ENCODE measurements at places on chromosomes 4 and X.
A peak's percentile ranks its signal among the peaks of the same experiment; 100 is the strongest.

DNA sequence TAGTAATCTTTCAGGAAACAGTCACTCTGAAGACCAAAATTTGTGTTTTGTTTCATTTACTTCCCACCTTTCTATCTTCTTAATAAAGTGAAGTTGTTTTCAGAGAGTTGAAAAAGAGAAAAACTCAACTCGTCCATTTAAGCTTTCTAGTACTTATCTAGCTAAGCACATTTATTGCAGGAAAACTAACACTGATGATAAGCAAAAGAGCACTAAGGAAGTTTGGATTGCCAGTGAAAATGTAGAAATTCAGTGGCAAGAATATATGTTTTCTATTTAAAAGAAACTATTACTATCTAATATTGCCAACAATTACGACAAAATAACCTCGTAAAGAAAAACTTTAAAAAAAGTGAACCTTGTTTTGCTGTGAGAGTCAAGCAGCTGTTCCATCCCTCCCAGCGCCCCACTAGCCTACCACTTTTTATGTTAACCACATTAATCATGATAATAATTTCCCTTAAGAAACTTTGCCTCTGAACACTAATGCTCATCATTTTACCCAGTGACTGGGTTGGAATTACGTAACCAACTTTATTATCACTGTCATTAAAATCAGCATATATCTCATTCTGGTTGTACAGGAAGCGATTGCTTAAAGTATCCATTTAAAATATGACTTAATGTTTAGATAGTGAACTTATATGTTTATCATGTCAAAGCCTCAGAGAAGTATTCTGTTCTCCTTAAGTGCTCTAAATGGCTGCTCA lies 24.8 kb downstream of the SPRY1 start:
- DNase-seq, result no peak

DNA sequence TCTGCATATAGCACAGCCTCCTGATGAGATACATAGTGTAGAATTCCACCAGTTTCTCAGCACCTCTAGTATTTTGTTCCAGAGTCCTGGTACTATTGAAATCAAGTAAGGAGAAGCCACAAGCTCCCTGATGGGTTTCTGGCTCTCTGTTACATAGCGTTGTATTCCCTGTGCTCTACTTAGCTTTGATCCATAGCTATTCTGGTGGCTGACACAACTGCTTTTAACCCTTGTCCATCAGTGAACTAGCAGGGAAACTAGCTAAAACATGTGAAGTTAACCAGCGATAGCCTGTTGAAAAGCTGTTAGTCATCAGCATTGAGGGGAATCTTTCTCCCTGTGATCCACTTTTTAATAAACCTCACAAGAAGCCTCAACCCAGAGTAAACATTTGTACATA lies 26.9 kb downstream of the NIPAL1 start:
- DNase-seq, result no peak

GRCh38 chrX:96052078-96052477 lies 632.6 kb upstream of the DIAPH2 start:
- no peak for DNase-seq

GRCh38 chr4:3010998-3011397 lies 47.6 kb downstream of the GRK4 start:
- no peak for DNase-seq

DNA sequence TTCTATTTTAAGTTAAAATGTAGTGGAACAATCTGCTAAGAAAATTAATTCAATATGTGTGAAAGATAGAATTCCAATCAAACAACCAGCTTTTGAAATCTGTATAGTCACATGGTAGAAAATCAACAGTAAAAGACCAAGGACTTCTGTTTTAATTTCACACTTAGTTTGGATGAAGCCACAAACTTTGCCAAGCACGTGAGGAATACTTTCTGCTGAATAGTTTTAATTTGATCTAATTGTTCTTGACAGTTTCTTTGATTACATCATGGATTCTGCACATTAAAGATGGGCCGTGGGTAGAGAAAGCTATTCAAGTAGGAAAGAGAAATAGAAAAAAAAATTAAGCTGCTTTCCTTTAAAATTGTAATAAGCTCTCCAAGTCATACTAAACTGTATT lies 137.9 kb upstream of the FAM241A start:
- no peak for DNase-seq

GRCh38 chr4:41142376-41143310 lies 71.7 kb downstream of the APBB2 start:
- DNase-seq, result no peak

GRCh38 chr4:166123546-166123945 lies 250.5 kb downstream of the TLL1 start:
- DNase-seq, result no peak

GRCh38 chr4:2250357-2251072 lies 8.6 kb upstream of the HAUS3 start:
- peak; percentile 6 for DNase-seq

DNA sequence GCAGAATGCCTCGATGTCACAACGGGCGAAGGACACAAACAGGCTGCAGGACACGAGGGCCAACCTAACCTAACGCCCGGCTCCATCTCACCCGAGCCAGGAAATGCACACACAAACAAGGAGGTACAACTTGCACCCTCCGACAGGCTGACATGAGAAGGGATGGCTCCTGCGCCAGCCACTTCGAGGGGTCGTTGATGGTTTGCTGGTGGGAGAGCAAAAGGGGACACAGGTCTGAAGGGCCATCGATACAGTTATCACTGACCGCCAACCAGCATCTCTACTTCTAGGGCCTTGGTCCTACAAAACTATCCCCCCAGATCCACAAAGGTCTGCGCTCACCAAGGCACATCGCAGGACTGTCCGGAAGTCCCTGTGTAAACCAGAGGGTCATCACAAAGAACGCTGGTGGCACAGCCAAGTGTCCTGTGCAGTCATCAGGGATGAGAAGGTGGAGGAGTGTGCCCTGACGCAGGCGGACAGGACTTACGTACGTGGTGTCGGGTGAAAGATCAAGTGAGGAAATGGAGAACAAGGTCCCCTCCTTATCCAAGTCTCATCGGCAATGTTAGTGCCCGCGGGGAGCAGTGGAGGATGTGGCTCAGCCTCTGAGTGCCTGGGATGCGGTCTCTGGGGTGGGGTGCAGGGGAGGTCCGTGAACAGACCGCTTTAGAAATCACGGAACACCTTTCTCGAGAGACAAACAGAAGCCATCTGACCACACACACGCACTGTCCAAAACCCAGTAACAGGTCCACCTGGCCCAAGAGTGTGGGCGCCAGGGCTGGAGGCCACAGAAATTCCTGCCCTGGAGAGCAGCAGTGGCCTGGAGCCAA lies 7.0 kb downstream of the MXD4 start:
- DNase-seq, result peak; percentile 5

DNA sequence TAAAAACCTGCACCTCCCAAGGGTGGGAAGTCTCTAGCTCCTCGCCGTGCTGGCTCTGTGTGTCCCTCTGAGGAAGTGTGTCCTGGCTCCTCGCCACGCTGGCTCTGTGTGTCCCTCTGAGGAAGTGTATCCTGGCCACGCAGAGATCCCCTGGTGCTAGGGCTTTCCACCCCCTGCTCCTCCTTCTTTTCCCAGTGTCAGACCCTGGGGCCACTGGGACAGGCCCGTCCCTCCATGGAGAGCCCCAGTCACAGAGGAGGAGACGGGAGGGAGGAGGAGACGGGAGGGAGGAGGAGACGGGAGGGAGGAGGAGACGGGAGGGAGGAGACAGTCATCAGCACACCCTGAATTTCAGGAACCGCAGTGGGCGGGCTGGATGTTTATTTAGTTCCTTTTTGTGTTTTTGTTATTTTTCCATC lies 53.8 kb upstream of the HGFAC start:
- DNase-seq, result no peak

GRCh38 chr4:131063878-131064277 lies 1967.9 kb downstream of the C4orf33 start:
- no peak for DNase-seq

DNA sequence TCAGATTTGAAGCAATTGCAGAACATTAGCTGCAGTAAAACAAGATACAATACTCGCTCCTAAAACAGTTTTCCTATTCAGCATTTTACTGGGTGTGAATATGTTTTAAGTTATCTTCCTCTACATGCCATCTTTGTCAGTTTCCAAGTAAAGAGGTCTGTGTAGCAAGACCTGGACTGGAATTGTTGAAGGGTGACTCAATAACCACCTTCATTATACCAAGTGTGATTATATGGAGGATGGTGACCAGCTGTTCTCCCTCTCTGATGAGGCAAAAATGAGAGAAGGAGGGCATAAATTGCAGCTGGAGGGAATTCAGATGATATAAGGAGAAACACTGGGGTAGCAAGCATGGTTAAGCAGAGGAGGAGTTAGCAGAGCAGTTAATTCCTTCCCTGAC lies 922.1 kb upstream of the SLIT2 start:
- DNase-seq, result no peak

- DNase-seq, result no peak
These were observed 94.7 kb upstream of the NEIL3 start for GRCh38 chr4:177214935-177215334.

- DNase-seq, result no peak
These were observed 2.5 kb upstream of the UBE2D3 start for GRCh38 chr4:102829803-102830202.

GRCh38 chrX:75957107-75957610 lies 172.1 kb upstream of the MAGEE2 start:
- no peak for DNase-seq

DNA sequence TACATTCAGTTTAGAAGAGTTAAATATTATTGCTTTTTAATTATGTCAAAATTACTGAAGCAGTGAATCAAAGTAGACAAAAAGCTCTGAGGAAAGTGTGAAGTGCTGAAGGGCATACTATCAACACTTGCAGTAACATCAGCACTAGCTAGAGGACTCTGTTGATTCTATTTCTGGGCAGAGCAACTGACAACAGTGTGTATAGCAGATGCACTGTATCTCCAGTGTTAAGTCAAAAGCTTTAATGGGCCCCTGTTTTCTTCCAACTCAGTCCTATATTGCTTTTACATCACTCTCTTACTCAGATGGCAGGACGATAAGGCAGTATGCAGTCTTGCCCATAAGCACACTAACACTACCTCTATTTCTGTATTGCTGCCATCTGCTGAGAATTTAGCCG lies 435.2 kb upstream of the AMOT start:
- no peak for DNase-seq

- no peak for DNase-seq
These were observed 56.6 kb downstream of the PPM1K start for GRCh38 chr4:88227734-88228133.

DNA sequence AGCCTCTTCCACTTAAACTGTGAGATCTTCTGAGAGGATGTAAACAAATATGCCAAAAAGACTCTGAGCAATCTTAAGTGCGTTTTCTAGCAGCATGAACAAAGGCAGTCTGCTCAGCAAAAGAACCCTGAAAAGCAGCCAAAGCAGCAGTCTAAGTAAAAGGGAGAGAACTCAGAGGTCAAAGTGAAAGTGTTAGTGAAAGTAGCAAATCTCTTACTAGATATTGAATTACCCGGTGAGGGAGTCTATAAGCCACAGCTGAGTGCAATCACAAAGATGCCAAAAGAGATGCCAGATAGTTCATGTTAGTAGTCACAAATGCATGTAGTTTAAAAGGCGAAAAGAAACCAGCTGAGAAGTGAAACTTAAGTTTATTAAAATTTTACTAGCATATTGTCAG lies 7.9 kb upstream of the GNRHR start:
- no peak for DNase-seq

DNA sequence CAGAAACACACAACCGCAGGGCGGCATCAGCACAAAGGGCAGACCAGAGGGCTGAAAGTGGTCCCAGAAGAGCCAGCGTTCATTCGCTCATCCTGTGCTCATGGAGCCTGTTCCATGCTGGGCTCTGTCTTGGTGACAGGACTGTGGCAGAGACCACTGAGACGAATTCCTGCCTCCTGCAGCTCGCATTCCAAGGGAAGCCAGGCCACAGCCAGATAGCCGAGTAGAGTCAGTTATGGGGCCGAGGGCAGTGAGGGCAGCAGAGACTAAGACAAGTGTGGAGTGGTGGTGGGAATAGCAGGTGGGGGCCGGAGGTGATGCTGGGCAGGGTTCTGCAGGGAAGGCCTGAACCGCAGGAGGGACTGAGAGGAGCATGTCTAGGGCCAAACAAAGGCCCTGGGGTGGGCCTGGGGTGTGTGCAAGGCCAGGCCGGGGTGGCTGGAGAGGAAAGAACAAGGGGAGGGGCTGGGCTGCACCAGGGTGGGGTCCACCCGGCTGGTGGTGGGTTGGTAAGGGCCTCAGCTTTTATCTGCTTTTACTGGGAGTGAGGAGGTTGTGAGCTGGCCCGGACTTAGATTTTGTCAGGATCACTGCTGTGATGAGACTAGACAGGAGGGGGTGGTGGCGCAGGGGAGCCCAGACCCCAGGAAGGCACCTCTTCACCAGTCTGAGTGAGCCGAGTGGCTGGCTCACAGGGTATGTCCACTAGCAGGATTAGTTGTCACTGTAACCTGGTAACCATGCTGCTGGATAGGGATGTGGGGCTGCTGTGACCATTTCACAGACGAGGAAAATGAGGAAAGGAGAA lies 6.3 kb downstream of the PSAPL1 start:
- peak; percentile 3 for DNase-seq

- DNase-seq, result no peak
These were observed 2.4 kb downstream of the TMEM131L start for GRCh38 chr4:153468587-153468986.

GRCh38 chr4:40844261-40844660 lies 94.5 kb downstream of the NSUN7 start:
- DNase-seq, result no peak

DNA sequence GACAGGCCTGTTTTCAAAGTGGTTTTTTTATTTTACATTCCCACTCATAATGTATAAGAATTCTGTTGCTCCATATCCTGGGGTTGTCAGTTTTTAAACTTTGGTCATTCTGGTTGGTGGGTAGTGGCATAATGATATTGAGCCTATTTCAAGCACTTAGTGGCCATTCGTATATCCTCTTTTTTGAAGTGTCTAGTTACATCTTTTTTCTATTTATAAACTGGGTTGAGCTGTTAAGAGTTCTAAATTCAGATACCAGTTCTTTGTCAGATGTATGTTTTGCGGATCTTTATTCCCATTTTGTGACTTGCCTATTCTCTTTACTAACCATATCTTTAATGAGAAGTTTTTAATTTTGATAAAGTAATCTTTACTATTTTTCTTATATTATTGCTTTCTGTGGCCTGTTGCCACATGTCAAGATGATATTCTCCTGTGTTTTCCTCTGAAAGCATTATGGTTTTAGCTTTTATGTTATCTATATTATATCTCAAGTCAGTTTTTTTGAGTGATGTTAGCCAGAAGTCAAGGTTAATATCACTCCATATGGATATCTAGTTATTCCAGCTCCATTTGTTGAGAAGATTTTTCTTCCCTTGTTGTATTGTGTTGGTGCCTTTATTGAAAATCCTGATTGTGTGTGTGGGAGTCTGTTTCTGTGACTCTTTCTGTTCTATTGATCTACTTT lies 110.9 kb downstream of the FHIP1A start:
- DNase-seq, result no peak

GRCh38 chr4:21467551-21467950 lies 481.0 kb downstream of the KCNIP4 start:
- DNase-seq, result no peak

DNA sequence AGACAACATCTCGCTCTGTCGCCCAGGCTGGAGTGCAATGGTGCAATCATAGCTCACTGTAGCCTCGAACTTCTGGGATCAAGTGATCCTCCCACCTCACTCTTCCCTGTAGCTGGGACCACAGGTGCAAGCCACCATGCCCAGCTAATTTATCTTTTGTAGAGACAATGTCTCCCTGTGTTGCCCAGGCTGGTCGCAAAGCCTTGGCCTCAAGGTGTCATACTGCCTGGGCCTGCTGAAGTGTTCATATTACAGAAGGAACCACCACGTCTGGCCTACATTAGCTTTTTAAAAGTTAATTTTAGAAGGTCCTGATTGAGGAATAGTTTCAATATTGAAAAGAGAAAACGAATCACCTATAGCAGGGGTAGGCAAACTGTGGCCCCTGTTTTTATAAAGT lies 22.5 kb downstream of the TRIML2 start:
- no peak for DNase-seq
